ENCODE measurements at places on chromosomes 6 and 20.

DNA sequence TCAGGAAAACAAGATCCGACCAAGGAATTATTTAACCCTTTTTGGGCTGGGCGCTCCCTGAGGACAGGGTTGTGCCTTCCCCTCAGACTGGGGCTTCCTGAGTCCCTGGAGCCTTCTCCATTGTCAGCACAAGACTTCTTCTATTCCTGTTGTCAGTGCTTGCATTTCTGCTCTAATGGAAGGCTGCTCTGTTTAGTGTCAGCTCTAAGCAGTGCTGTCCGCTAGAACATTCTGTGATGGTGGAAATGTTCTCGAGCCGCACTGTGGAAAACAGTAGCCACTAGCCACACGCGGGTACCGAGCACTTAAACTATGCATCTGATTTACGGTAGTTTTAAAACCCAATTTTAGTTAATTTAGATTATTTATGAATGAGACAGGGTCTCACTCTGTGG is 64.0 kb downstream of the VEGFA start:
- no peak for DNase-seq

GRCh38 chr6:56516003-56516402 is 126.7 kb downstream of the DST start:
- no peak for DNase-seq

DNA sequence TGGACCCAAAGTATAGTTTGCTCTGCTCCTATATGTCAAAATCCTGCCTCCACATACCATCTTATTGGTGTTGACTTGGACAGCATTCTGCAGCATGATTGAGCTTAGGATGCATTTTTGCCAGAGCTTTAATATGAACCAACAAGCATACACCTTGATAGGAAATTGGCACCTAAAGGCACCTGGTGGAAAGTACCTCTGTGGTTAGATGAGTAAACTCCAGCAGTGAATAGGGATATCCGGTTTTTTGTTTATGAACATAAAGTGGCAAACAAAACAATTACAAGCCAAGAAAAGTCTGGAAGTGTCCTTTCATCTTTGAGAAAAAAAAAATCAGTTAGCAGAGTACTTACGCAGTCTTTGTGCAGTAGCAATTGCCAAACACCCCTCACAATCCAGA is 6.2 kb upstream of the CYP24A1 start:
- peak; percentile 96 for DNase-seq

GRCh38 chr6:150142097-150142669 is 661 bp upstream of the PPP1R14C start:
- DNase-seq = peak; percentile 94

DNA sequence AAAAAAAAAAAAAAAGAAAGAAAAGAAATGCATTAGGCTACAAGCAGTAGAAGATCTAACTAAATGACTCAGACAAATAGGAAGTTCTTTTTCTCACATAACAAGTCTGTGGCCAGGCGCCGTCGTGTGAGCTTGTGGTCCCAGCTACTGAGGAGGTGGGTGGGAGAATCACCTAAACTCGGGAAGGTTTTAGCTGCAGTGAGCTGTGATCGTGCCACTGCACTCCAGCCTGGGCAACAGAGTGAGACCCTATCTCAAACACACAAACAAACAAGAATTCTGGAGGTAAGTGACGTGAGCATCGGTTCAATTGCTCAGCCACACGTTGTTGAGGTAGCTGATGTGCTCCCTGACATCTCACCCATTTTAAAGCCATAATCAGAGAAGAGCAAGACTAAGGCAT is 37.9 kb upstream of the SLC23A2 start:
- DNase-seq = no peak

- no peak for DNase-seq
Observed at GRCh38 chr6:33993091-33993490, 152.8 kb downstream of the GRM4 start.

DNA sequence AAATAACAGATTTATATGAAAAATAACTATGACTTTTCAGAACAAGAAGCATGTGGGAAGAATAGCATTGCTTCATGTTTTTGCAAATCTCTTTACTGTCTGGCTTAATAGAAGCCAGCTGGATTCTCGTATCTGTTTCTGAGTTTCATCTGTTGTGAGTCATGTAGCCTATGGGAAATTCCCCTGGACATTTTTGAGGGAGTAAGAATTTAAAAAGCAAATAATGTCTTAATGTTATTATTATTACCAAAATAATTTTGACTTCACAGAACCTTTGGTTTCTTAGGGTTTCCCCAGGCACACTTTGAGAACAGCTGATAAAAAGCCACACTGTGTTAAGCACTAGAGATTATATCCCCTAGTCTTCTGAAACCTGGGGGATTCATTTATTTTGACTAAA is 75.8 kb downstream of the SYCP2L start:
- peak; percentile 73 for DNase-seq

DNA sequence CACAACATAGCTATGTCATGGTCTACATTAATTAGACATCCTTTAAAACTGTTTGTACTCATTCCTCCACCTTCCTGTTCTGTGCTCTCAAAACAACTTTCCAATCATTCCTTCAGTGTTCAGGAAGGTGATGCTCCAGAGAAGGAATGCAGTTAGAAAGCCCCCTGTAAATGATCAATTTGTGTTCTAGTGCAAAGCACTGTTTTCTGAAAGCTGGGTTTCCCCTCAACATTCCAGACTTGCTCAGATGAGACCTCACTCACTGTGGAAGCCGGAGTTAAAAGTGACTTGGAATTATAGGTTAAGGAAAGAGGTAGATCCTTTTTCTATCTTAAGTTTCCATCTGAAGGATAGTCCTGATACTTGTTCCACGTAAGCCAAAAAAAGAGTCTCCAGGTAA is 95.9 kb downstream of the BMP2 start:
- DNase-seq = no peak

- no peak for DNase-seq
Observed at GRCh38 chr6:108958900-108959770, 110.9 kb downstream of the ARMC2 start.

All from bronchial epithelial cell (primary cell).